ENCODE measurements at places on chromosomes 12 and 14.

- DNase-seq = no peak
These were observed 442 bp downstream of the ERG28 start for GRCh38 chr14:75660238-75660629.

GRCh38 chr14:29548948-29549370 is 378.7 kb downstream of the PRKD1 start:
- no peak for DNase-seq

DNA sequence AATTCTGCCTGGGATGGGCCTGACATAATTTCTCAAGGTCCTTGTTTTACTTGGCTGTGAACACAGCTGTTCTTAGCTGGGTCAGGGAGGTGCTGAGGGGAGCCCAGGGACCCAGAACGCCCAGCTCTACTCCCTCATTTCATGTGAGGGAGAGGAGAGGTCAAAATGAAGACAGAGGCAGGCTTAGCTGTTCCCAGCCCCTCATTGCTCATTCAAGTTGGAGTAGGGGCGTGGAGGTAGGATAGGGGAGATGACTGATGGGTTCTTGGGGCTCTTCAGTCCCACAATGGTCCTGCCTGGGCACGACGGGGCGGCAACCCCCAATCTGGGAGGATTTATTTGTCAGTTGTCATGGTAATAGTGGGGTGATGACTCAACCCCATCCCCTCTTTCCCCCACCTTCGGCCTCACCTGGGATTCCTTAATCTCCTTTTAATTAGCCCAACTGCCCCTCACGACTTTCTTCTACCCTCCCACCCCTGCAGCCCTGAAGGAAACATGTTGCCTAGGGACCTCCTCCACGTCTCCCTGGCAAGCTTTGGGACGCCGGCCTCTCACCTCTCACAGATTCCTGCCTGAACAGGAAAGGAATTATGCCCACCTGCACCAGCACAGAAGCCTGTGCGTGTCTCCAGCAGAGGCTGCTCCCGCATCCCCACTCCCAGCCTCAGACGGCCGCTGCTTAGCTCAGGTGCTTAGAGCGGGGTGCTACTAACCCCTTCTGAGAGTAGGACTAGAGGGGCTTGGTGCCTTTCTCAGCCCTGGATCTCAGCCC is 10.2 kb downstream of the SPRYD3 start:
- no peak for DNase-seq

GRCh38 chr12:30286345-30286926 is 409.2 kb downstream of the IPO8 start:
- DNase-seq = no peak

DNA sequence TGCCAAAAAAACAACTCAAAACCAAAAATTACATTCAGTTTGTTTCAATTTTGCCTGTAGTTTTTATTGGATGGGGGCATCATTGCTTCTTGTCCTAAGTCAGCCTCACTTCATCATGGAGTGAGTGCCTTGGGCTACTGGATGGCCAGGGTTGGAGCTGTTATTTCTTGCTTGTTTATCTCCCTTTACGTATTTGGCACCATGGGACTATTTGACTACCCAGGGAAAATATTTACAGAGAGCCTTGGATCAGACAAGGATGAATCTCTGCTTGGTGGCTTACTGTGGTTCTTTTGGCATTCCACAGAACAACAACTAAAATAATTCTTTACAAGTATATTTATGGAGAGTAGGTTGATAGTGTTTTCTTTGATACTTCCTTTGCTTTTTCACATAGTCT is 160.8 kb upstream of the SEL1L start:
- no peak for DNase-seq

Measured in stimulated activated CD8-positive, alpha-beta memory T cell treated with anti-CD3 and anti-CD28 coated beads, Interleukin-7, amount 100 ng/mL, for 1 hour (primary cell).